Peyer's patch (tissue), 4 donors: ENCODE measurements at places on chromosomes 2 and 18. TPM values are rescaled to one million over a fixed set of nuclear protein-coding genes. Genes with fewer than 3 reads are reported as not detected.

The CPO gene
- 585 TPM for total RNA-seq

The AFF3 gene
- total RNA-seq: 13.8 TPM

The AGXT gene
- not detected for total RNA-seq

The COLEC12 gene
- total RNA-seq: 0.88 TPM

DNA sequence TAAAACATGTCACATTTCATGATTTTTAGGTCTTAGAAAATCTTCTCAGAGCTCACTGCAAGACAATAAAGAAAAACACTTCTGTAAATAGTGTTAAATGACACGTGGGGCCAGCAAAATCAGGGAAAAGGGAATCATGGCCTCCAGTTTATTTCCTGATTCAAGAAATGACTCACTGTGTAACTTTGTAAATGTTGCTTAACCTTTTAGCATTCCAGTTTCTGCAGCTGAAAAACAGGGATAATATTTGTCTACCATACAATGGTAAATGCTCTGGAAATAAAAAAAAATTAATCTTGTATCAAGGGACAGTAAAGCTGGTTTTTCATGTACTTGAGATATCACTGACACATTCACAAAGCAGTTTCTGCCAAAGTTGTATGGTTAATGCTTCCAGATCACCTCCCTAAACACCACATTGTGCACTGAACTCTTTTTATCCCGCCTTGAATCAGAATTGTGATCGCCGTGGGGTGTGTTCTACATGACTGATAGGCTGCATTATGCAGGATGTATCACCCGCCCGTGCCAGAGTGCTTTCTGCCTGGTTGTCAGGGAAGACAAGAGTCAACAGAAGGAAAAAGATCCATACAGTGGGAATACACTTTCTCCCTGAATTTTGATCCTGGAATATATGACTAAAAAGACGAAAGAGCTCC is 238.8 kb downstream of the IKZF2 start:
- no peak for DNase-seq
- no peaks in the 10 kb centered on the region for H3K27me3 ChIP-seq
- H3K4me3 ChIP-seq: no peak overlapping the region
- no peaks in the 10 kb centered on the region for H3K36me3 ChIP-seq

DNA sequence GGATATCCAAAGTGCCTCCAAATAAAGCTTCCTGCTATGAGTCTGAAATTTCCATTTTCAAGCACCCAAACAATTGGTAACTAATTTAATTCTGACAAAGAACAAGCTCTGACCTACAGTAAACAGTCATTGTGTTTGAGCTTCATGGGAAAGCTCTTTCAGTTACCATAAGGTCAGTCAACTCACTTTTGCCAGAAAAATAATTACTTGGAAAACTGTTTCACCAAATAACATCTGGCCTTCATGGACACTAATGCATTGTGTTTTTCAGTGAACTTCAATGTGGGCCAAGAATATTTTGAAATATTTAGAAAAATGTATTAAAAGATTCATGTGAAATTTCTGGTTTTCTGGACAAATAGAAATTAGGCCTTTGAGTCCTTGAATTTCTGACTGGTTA is 369.9 kb downstream of the GALR1 start:
- no peak for DNase-seq
- no peaks in the 10 kb centered on the region for H3K36me3 ChIP-seq
- no peaks in the 10 kb centered on the region for H3K4me1 ChIP-seq
- H3K27me3 ChIP-seq: no peaks in the 10 kb centered on the region
- no peak overlapping the region for H3K27ac ChIP-seq
- H3K4me3 ChIP-seq: no peak overlapping the region

GRCh38 chr2:76450024-76450475 is 739.3 kb upstream of the GCFC2 start:
- no peaks in the 10 kb centered on the region for H3K36me3 ChIP-seq
- no peaks in the 10 kb centered on the region for H3K27me3 ChIP-seq
- no peak overlapping the region for H3K27ac ChIP-seq
- DNase-seq: no peak
- no peak overlapping the region for H3K4me3 ChIP-seq
- H3K4me1 ChIP-seq: no peaks in the 10 kb centered on the region

DNA sequence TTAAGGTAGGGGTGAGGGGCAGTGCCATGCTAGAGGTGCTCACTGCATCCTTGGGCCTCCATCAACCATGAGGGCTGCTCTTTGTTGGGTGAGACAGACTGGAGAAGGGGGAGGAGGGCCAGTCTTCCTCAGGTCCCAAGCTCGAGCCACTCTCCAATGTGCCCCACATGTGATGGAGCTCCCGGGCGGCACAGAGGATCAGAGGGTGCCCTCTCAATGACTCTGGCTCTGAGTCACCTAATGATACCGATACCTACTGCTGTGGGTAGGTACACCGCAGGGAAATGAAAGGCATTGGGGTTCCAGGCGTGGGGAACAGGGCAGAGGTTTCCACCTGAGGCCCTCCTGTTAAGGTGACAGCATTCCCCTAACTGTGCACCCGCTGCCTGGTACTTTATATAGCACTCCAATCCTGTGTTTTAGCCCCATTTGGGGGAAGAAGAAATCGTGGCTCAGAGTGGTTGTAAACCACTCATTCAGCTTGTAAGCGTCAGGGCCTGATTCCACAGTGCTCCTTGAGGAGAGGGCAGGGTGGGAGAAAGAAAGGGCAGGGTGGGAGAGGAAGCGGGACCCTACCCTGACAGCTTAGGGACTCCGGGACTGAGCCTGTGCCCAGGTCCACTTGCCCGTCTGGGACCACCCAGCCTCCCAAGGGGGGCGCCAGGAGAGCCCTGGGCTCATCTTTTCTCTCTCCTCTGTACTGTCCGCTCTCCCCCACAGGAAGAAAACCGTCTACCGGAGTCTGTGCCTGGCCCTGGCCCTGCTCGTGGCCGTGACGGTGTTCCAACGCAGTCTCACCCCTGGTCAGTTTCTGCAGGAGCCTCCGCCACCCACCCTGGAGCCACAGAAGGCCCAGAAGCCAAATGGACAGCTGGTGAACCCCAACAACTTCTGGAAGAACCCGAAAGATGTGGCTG is 1.8 kb downstream of the B3GNT7 start:
- H3K27ac ChIP-seq: no peak overlapping the region
- H3K36me3 ChIP-seq: peaks cover 27% of the 10 kb centered on the region
- peaks cover 4% of the 10 kb centered on the region for H3K4me1 ChIP-seq
- no peak for DNase-seq

GRCh38 chr2:25700221-25700660 is 26.9 kb upstream of the DTNB start:
- H3K36me3 ChIP-seq: no peaks in the 10 kb centered on the region
- no peak for DNase-seq
- H3K27me3 ChIP-seq: no peaks in the 10 kb centered on the region
- no peaks in the 10 kb centered on the region for H3K4me1 ChIP-seq

DNA sequence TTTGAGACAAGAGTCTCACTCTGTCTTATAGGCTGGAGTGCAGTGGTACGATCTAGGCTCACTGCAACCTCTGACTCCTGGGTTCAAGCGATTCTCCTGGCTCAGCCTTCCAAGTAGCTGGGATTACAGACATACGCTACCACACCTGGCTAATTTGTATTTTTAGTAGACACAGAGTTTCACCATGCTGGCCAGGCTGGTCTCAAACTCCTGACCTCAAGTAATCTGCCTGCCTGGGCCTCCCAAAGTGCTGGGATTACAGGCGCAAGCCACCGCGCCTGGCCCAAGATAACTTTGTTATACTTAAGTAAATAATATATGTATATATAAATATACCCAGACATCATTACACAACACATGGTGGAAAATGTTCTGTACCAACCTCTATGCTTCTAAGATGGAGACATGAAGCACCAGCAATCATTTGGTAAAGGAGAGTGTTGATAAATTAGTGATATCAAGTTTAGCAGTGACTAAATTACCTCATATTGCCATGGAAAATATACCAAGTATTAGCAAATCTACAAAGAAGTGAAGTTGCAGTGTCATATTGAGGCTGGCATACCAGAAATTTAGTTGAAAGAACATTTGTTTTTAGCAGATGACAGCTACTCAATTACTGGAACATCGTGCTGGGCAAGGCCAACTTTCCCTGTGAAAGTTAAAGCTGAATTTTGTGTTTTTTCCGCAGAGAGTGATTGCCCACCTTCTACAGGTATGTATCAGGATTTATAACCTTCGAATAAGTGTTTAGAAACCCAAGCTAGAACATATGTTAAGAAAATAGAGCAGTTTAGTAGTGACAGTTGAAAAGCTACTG is 177.7 kb downstream of the MYCN start:
- no peak for DNase-seq
- no peaks in the 10 kb centered on the region for H3K27me3 ChIP-seq
- H3K36me3 ChIP-seq: no peaks in the 10 kb centered on the region
- H3K4me1 ChIP-seq: peaks cover 10% of the 10 kb centered on the region
- no peak overlapping the region for H3K27ac ChIP-seq

- H3K4me1 ChIP-seq: peaks cover 6% of the 10 kb centered on the region
- H3K4me3 ChIP-seq: no peak overlapping the region
- no peaks in the 10 kb centered on the region for H3K36me3 ChIP-seq
- DNase-seq: no peak
- H3K27ac ChIP-seq: no peak overlapping the region
- no peaks in the 10 kb centered on the region for H3K27me3 ChIP-seq
These were observed 324.8 kb downstream of the ARHGAP15 start for GRCh38 chr2:143453981-143454511.

DNA sequence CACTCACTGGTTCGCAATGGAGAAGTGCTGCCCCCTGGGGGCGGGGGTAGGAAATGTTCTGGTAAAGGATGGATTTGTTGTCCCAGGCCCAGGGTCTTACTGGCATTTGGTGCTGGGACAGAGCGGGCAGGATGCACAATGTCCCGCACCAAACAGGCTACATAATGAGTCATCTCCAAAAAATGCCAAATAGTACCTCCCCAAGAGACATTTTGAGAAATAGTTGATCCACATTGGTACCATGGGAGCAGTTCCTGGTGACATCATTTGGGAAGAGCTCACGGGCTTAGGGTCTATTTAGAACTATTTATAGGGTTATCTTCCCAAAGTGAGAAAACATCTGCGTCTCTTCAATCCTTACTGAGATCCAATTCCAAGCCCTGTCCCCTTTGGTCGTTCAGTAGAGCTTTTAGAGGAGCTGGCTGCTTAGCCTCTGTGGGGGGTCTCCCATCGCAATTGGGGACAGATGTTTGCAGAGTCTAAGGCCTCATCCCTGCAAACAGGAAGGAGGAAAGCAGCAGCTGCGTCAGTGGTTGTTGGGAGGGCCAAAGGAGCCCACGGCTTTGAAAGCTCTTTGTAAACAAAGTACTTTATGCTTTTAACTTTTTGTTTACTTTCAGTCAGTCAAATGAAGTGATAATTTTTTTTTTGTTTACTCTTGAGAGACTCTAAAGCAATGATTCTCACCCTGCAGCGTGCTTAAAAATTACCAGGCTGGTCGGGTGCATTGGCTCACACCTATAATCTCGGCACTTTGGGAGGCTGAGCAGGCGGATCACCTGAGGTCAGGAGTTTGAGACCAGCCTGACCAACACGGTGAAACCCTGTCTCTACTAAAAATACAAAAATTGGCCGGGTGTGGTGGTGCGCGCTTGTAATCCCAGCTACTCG is 49.3 kb downstream of the GREB1 start:
- H3K4me1 ChIP-seq: no peaks in the 10 kb centered on the region
- no peaks in the 10 kb centered on the region for H3K36me3 ChIP-seq
- DNase-seq: peak; percentile 75
- no peak overlapping the region for H3K4me3 ChIP-seq

GRCh38 chr2:160493227-160494028 is at the start of gene RBMS1:
TSS of gene RBMS1 (minus strand) at chr2:160493807. CDS start at chr2:160493363, 444 bp downstream.
- DNase-seq: peak; percentile 66
- H3K36me3 ChIP-seq: no peaks in the 10 kb centered on the region
- H3K4me1 ChIP-seq: no peaks in the 10 kb centered on the region
- no peaks in the 10 kb centered on the region for H3K27me3 ChIP-seq

DNA sequence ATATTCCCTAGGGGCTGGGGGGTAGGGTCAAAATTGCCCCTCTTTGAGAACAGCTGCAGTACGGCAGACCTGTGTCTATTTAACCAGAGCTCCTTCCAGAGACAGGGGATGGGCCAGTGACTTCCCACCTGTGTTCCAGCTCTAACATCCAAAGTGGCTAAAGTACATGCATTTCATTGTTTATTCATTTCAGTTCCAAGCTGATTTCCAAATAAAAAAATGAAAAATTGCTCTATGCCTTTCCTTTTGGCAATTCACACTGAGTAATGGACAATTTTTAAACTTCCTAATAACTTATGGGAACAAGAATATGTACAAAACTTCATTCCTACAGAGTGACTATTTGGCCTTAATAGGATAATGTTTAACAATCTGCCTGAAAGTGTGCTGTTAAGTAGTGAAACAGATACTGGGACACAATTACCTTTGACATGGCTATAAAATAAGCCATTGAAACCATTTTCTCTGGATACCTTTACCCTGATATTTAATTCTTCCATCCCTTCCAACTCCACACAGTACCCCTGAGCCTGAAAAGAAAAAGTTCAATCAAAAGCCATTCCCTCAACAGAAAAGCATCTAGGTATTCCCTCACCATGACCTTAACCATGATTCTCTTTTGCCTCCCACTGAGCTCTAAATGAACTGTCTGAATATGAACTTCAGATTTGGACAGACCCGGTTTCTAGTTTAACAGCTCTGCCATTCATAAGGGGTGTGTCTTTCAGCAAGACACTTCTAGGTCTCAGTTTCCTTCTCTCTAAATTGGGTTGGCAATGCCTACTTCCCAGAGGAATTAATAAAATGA is 73.1 kb downstream of the RDH14 start:
- DNase-seq: no peak
- H3K4me3 ChIP-seq: no peak overlapping the region
- H3K36me3 ChIP-seq: no peaks in the 10 kb centered on the region

DNA sequence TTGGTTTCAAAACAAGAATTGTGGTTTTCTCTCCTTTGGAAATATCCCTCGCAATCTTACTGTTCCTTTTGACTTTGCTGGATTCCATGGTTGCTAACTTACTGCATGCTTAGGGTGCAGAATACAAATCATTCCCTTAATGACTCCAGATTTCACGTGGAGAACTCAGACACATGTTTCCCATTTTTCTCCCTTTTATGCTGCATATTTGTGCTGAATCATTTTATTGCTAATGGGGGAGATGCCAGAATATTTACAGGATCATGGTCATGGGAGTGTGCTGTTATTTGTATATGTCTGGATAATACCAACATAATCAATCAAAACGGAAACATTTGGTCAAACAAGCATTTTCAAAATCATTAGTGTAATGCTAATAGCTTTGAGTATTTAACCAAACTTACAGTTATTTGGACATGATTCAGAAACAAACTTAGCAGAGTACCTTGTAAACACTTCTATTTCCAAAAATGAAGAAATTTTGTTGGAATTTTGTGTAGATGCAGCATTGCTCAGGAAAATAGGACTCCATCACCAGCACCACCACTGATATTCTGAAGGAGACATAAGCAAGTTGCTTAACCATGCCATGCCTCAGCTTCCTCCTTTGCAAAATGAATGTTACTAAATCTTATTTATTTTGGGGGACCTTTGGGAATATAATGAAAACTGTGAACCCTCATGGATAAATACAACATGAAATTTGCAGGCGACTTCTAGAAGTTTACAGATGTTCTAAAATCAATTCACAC is 122.5 kb upstream of the RND3 start:
- no peak overlapping the region for H3K27ac ChIP-seq
- no peak overlapping the region for H3K4me3 ChIP-seq
- no peaks in the 10 kb centered on the region for H3K36me3 ChIP-seq
- no peaks in the 10 kb centered on the region for H3K4me1 ChIP-seq
- no peaks in the 10 kb centered on the region for H3K27me3 ChIP-seq

- no peaks in the 10 kb centered on the region for H3K27me3 ChIP-seq
- H3K36me3 ChIP-seq: no peaks in the 10 kb centered on the region
- no peak overlapping the region for H3K27ac ChIP-seq
- DNase-seq: no peak
- H3K4me3 ChIP-seq: no peak overlapping the region
These were observed 128.0 kb upstream of the ALPP start for GRCh38 chr2:232250246-232251175.
